H54 (cell line): ENCODE measurements at places on chromosomes 7 and 10.
A peak's percentile ranks its signal among the peaks of the same experiment; 100 is the strongest.

DNA sequence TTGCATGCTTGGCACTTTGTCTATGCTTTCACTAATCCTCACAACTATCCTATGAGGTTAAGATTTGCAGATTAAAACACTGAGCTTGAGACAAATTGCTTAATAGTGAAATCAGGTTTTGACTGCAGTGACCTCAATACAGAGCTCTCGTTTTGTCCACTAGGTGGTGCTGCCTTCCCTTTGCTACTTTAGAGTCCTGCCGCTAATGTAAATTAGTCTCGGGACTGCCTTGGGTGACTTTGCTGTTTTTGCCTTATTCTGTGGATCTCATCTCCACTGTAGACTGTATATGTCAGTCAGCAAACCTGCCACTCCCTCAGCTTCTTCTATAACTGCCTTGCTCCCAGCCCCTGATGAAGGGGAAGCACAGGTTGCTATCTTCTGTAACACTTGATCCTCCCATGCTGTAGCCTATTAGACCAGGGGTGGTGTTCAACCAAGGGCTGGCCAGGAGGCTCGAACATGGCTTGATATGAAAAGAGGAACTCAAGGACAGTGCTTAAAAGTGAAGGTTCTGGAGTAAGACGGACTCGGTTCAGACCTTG is 26.0 kb downstream of the ASB4 start:
- peak; percentile 26 for DNase-seq

- DNase-seq: no peak
Measured at GRCh38 chr7:37826825-37827224, 21.6 kb upstream of the NME8 start.

GRCh38 chr10:15515202-15515601 is 144.1 kb upstream of the FAM171A1 start:
- DNase-seq: no peak

GRCh38 chr7:154480817-154481216 is 428.6 kb downstream of the DPP6 start:
- no peak for DNase-seq

DNA sequence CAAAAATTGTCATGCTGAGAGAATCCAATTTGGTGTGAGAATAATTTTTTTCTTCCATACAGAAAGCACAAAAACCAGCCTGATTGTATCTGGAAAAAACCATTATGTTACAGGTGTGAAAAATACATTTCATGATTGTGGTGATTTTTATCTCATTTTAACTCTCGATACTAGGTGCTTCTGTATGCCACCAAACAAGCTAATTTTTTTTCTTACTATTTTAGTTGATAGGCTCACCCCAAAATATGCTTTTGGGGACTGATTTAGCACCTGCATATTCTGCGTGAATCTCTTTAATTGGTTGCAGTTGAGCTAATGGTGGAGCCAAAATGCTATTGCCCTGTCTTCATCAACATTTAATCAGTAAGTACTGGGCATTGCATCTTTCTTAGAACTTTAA is 1.9 kb downstream of the DMTF1 start:
- no peak for DNase-seq

DNA sequence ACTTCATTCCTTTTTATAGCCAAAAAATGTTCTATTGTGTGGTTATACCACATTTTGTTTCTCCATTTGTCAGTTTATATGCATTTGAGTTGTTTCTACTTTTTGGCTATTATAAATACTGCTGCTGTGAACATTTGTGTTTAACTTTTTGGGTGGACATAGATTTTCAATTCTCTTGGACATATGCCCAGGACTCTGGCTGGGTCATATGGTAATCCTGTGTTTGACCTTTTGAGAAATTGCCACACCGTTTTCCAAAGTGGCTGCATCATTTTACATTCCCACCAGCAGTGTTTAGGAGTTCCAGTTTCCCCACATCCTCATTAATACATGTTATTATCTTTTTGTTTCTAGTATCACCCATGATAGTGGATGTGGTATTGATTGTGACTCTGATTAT is 39.4 kb downstream of the CSGALNACT2 start:
- no peak for DNase-seq

DNA sequence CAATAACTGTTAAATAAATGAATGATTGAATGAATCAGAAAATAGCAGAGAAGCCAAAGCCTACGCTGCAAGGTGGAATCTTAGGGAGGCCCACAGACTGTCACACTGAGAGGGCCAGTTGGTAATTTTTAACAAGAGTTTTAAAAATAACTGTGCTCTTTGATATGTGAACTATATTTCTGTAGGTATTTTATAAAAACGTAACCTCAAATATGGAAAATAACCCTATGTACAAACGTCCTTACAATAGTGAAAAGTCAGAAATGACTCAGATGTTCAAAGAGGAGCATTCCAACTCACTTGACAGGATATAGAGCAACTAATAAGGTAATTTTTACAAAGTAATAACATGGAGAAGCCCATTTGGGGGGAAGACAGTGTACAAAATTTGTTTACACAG is 18.9 kb upstream of the TMEM273 start:
- no peak for DNase-seq

GRCh38 chr10:107418085-107418806 is 253.7 kb upstream of the SORCS1 start:
- DNase-seq: no peak

DNA sequence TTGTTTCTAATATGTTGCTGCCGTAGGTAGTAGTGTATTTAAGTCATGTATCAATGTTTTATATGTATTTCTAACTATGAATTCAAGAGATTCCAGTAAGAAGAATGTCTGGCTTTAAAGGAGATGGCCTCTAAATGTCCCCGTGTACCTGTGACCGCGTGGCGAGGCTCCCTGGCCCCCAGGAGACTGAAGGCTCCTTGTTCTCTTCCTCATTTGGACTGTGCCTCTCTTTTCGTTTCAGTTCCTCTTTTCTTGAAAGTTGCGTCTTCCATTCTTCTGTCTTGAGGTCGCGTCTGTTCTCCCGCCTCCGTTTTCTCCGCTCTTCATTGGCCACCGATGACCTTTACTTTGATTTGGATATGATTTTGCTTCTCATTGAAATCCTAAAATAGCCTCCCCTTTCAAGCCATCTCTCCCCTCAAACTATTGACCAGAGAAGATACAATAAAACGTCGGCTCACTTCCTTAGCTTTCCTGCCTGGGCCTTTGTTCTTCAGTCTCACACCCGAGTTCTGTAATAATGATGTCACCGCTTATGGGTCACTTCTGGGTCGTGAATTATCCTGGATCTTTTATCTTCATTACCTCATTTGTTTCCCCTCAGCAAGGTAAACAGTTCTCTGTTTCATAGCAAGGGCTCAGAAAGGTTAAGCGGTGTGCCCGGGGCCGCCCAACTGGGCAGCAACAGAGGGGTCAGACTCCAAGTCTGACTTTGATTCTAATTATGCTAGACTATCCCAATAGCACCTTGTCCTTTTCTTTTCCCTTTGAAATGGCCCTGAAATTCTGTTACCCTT is 28.7 kb downstream of the WIPI2 start:
- DNase-seq: no peak

GRCh38 chr10:25142116-25142864 is 32.5 kb upstream of the GPR158 start:
- DNase-seq: no peak

GRCh38 chr7:28858206-28858605 is 99.9 kb downstream of the TRIL start:
- no peak for DNase-seq

GRCh38 chr7:133052826-133053225 is 29.1 kb downstream of the CHCHD3 start:
- no peak for DNase-seq

GRCh38 chr7:71325151-71325550 is 193.2 kb downstream of the GALNT17 start:
- DNase-seq: no peak
